Body of pancreas (tissue), 4 donors: ENCODE measurements at places on chromosomes 5 and 9. TPM values are rescaled to one million over a fixed set of nuclear protein-coding genes. Genes with fewer than 3 reads are reported as not detected.
A peak's percentile ranks its signal among the peaks of the same experiment; 100 is the strongest.

GRCh38 chr5:15463231-15463980 lies 36.6 kb upstream of the FBXL7 start:
- no peak for DNase-seq

DNA sequence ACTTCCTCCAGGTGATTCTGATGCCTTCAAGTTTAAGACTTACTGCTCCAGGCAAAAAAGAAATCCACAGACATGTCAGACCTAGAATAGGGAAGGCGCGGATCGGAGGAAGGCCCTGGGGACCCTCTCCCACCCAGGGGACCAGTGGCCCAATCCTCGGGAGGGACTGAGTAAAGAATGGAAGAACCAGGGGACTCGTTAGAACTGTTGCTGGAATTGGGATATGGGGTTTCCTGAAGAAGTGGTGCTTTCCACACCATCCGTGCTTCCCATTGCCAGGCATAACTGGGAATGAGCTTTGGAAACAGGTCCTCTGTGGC lies 63.8 kb upstream of the SLC25A51 start:
- DNase-seq, result no peak

DNA sequence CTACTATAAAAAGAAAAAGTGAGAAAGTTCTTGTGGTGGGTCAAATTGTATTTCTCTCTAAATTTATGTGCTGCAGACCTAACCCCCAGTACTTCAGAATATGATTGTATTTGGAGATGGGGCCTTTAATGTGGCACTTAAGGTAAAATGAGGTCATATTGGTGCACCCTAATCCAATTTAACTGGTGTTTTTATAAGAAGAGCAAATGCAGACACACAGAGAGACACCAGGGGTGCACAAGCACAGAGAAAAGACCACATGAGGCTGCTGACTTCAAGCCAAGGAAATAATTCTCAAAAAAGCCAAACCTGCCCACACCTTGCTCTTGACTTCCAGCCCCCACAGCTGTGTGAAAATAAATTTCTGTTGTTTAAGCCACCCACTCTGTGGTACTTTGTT lies 80.2 kb upstream of the HTR4 start:
- no peak for DNase-seq

- DNase-seq, result peak; percentile 14
Observed at GRCh38 chr5:74294231-74294705, 346.3 kb downstream of the ENC1 start.

- DNase-seq, result peak; percentile 68
Observed at GRCh38 chr9:97954550-97954989, 16.6 kb upstream of the HEMGN start.

Gene TOMM5
- 37.6 TPM for total RNA-seq

- DNase-seq, result peak; percentile 37
Observed at GRCh38 chr5:145204743-145205142, 630.4 kb downstream of the PRELID2 start.

GRCh38 chr9:16039218-16039987 lies 486.6 kb downstream of the CCDC171 start:
- no peak for DNase-seq

DNA sequence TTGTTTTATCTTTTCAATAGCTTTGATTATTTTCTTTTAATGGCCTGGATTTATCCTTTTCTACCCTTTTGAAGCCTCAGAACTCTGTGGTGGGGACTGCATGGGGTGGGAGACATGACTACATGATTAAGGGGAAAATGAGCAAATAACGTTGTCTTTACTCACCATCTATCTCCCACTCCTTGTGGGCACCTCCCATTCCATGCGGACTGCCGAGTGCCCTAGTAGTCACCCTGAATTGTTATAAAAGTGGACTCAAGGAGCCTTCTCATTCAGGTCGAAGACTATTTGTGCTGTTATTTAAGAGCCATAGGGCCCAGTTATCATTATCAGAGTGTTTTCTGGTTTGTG lies 281.8 kb downstream of the MLLT3 start:
- DNase-seq, result no peak

DNA sequence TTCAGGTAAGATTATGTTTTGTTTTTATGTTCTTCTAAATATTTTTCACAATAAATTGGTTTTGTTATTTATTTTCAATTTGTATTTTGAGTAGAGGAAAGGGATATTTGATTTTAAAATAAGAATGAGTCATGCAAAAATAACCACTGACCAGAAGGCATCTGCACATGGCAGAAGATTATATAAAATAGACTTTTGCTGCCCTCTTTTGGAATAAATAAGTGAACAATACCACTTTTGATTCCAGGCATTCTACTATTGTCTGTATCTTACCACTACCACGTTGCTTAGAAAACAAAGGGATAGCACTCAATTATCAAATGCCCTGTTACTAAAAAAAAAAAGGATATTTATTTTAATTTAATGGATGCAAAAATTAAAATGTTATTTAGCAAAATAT lies 227.3 kb upstream of the ITGA1 start:
- DNase-seq, result no peak

DNA sequence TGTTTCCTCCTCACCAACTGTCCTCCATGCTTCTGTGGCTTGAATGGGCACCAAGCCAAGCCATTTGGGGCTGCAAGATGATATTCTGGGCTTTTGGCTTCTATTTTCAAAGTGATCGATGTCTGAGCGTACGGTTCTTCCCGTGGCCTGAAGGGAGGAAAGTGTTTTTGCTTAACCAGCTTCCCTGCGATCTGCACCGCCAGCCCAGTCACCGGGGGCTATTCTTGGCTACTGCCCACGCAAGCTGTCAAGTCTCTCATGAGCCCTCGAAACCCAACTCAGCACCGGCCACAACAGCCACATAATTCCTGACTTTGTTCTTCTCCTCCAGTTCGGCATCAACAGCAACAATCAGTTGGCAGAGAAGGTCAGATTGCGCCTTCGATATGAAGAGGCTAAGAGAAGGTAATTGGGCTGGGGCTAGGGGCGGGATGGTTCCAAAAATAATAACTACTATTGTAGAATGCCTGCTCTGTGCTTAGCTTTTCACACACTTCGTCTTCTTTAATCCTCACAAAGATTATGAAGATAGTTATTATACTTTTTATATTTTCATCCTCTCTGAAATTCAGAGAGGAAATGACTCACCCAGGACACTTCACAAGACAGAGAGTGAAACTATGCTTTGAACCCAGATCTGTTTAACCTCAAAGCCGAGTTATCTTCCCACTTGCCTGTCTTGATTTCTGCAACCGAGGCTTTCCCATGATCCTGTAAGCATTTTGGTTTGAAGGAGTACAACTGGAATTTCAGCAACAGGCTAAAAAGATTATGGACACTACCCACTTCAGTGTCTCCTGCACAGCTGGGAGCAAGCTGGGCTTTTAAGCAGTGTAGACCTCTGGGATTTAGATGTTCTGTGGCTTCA lies 76.4 kb upstream of the RARS1 start:
- no peak for DNase-seq

GRCh38 chr5:76365561-76365960 lies 37.5 kb upstream of the IQGAP2 start:
- DNase-seq, result no peak

- DNase-seq, result no peak
Observed at GRCh38 chr5:60210810-60211209, 317.3 kb upstream of the PDE4D start.

DNA sequence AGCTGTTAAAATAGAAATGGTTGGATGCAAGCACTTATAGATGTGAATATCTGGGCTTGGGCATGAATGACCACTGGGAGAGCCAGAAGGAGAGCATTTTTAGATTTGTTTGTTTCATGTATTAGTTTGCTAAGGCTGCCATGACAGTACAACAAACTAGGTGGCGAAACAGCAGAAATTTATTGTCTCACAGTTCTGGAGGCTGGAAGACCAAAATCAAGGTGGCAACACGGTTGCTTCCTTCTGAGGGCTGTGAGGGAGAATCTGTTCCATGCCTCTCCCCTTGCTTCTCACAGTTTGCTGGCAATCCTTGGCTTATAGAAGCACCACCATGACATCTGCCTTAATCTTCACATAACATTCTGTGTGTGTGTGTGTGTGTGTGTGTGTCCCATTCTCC lies 20.2 kb upstream of the CDC23 start:
- DNase-seq, result no peak

Gene TAF11L5
- not detected for total RNA-seq

Gene NPDC1
- total RNA-seq, result 105 TPM

- no peak for DNase-seq
Observed at GRCh38 chr5:67960939-67961338, 254.6 kb upstream of the PIK3R1 start.

DNA sequence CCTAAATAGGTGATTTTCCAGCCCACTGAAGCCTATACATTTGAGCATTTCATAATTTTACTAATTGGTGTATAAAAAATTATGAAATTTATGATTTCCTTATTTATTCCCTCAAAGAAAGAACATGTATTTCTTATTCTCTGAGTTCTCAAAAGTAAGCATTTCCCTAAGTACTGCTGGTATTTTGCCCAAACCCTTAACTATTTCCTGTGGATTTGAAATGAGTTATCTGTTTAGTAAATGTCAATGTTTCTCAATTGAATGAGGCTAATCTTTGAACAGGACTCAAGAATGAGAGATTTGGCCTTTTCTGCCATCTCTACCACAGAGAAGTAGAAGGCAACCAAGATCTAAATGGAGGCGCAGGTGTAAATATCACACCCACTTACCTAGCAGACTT lies 751.7 kb downstream of the TLE1 start:
- no peak for DNase-seq

Gene MSMP
- not detected for total RNA-seq
